GM23248 (cell line): ENCODE measurements at places on chromosomes 11 and 22. TPM values are rescaled to one million over a fixed set of nuclear protein-coding genes. Genes with fewer than 3 reads are reported as not detected.

DNA sequence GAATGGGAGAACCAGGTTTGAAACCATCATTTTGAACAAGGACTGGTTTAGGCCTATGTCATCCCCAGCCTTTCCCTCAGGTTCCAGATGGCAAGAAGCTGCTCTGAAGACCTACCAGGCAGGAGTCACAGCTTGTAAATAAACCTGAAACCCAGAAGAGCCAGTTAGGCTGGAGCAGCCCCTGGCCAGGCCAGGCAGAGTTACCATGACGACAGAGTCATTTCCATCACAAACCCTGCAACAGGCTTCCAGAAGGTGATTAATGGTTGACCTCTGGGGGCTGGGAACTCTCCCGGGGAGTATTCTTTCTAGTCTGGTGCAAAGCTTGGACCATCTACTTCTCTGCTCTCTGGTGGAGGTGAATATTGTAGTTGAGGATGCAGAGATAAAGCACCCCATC is 164.1 kb upstream of the NCAM1 start:
- no peaks in the 10 kb centered on the region for H3K36me3 ChIP-seq
- no peaks in the 10 kb centered on the region for H3K27me3 ChIP-seq
- DNase-seq, result no peak

DNA sequence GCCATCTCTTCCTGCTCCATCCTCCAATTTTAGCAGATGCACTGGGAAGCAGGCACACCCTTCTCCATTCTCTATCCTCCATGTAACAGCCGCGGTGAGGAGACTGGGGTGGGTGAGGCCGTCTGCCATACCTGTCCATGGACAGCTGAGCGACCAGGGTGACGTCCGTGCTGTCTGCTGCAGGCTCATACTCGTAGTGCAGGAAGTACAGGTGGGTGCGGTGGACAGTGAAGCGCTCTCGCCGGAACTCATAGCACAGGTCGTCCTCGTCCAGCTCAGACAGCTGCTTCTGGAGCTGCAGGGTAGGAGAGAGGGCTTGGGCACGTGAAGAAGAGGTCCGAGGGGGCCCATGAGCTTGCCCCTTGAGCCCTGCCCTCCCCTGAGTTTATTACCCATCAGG is 257.8 kb upstream of the SYN3 start:
- H3K27me3 ChIP-seq, result no peaks in the 10 kb centered on the region
- H3K27ac ChIP-seq, result no peak overlapping the region
- H3K4me3 ChIP-seq, result no peak overlapping the region
- DNase-seq, result no peak

DNA sequence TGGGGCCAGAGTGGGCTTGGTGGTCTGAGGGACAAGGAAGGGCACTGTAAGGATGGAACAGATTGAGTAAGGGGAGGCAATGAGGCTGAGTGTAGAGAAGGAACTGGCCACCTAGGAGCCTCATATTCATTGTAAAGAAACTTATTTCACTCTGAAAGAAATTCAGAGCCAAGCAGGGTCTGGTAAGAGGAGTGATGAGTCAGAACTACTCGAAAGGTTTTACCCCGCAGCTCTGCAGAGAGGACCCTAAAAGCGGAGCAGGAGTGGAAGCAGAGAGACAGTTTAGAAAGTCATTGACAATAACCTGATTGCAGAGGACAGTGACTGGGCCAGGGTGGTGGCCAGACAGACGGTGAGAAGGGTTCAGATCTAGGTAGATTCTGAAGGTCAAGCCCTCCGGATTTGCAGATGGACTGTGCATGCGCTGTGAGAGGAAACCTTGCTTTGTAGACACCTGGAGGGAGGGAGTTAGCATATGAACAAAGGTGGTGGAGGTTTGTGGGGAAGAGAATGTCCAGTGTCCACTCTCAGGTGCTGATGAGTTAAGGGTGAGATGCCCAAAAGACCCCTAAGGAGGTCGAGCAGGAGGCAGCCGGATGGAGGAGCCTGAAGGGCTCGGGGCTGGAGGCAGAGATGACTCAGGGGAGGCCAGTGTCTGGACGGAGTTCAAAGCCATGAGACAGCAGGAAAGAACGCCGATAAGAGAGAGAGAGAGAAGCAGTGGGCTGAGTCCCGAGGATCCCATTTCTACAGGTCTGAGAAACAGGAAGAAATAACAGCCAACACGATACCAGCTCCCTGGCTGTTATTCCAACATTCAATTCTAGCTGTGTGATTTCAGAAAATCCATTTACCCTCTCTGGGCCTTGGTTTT is 546.0 kb downstream of the BRD1 start:
- no peaks in the 10 kb centered on the region for H3K36me3 ChIP-seq
- H3K4me3 ChIP-seq, result no peak overlapping the region
- no peaks in the 10 kb centered on the region for H3K27me3 ChIP-seq
- no peaks in the 10 kb centered on the region for H3K4me1 ChIP-seq
- H3K27ac ChIP-seq, result no peak overlapping the region
- no peak for DNase-seq

GRCh38 chr11:26862801-26863200 is 131.1 kb upstream of the FIBIN start:
- H3K27ac ChIP-seq, result no peak overlapping the region
- no peak for DNase-seq
- H3K4me1 ChIP-seq, result peaks cover 7% of the 10 kb centered on the region; the same call in 1 of the 2 replicates
- H3K4me3 ChIP-seq, result no peak overlapping the region
- no peaks in the 10 kb centered on the region for H3K27me3 ChIP-seq
- no peaks in the 10 kb centered on the region for H3K36me3 ChIP-seq

- peaks cover 71% of the 10 kb centered on the region for H3K27me3 ChIP-seq
- H3K4me1 ChIP-seq, result no peaks in the 10 kb centered on the region
- no peak overlapping the region for H3K4me3 ChIP-seq
- DNase-seq, result no peak
Measured at GRCh38 chr11:119861160-119861559, 132.2 kb upstream of the NECTIN1 start.

Gene TEX12
- 0.51 and 2.2 TPM in 2 replicates for total RNA-seq
